ENCODE measurements at places on chromosomes 6 and 20.
A peak's percentile ranks its signal among the peaks of the same experiment; 100 is the strongest.

DNA sequence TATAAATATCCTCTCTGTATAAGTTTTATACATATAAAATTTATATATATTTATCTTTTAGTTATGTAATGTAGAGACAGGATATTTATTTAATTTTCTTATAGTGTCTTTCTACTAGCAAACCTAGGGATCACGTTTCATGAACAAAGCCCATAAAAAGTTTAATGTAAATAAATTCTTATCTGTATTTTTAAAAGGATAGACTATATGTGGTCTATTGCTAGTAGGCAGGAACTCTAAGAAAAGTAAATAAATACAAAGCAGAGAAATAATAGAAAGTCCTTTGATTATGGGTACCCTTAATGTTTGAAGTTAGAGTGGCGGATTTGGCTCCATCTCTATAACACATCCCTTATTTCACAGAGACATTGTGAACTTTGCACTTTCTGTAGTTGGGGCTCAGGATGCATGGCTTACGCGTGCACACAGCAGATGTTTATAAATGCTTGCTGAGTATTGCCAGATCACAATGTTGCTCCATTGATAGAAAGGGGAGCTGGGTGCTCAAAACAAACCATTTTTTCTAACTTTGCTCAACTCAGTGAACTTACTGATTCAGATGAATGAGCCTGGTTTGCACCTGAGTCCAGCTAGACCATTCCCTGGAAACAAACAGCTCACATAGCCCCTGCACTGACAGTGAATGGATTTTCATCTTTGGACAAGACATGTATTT is 179.1 kb downstream of the SYNE1 start:
- no peak for DNase-seq

GRCh38 chr6:34657307-34657978 is 39.1 kb downstream of the ILRUN start:
- peak; percentile 92 for DNase-seq

DNA sequence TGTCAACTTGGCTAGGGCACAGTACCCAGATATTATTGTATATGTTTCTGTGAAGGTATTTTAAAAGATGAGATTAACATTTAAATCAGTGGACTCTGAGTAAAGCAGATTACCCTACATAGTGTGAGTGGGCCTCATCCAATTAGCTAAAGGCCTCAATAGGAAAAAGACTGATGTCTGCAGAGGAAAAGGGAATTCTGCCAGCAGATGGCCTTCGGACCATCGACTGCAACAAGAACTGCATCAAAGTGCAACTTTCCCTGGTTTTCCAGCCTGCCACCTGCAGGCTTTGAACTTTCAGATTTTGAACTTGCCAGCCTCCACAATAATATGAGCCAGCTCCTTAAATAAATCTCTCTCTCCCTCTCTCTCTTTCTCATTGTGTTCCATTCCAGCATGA is 80.5 kb downstream of the IMPG1 start:
- no peak for DNase-seq

DNA sequence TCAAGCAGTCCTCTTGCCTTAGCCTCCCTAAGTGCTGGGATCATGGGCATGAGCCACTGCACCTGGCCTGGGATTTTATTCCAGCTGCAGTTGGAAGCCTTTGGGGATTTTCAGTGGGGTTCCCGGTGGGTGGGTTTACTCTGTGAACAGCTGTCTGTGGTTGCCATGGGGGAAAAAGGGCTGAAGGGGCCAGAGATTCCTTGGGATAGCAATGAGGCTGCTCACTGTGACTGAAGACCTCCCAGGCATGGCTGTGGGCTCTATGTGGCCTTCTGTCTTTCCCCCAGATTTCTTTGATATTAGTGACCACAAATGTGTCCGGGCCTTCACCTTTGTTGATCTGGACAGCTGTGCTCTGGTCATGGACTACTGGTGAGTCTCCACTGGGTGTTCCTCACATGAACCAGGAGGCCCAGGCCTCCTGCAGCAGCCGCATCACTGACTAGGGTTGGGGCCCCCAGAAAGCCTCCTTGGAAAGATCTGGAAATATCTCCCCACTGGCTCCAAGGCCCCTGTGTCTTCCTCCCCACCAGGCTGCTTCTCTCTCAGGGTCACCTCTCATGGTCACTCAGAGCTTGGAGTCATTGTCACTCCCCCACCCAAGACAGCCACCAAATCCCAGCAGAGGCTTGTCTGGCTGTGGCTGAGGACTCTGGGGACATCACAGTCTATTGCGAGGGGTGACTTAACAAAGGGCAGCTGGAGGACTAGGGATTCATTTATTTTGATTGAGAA is 33.4 kb downstream of the EFCAB8 start:
- DNase-seq: no peak

- DNase-seq: no peak
Observed at GRCh38 chr20:45163083-45163803, 11.5 kb upstream of the PI3 start.

GRCh38 chr6:63321821-63322220 is 2.0 kb upstream of the LGSN start:
- no peak for DNase-seq

GRCh38 chr6:73739096-73739495 is 43.1 kb downstream of the CD109 start:
- peak; percentile 77 for DNase-seq

- no peak for DNase-seq
Observed at GRCh38 chr6:149478631-149479314, 6.0 kb downstream of the ZC3H12D start.

- no peak for DNase-seq
Observed at GRCh38 chr20:32649697-32650400, 23.9 kb downstream of the C20orf203 start.

DNA sequence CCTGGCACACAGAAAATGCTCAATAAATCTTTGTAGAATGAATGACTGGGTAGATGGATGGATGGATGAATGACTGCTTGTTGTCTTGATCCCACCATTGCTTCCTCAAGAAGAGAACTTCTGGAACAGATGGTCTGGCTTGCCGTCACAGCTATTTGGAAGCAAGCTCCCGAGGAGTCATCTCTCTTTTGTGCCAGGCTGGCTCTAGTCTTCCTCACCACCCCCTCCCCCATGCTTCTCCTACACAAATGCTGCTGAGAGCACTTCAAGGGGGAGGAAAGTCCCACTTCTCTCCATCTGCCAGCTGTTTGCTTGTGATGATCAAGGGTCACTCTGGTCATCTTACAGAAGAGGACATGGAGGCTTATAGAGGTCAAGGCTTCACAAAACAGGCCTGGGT is 11.6 kb upstream of the KCNG1 start:
- no peak for DNase-seq

DNA sequence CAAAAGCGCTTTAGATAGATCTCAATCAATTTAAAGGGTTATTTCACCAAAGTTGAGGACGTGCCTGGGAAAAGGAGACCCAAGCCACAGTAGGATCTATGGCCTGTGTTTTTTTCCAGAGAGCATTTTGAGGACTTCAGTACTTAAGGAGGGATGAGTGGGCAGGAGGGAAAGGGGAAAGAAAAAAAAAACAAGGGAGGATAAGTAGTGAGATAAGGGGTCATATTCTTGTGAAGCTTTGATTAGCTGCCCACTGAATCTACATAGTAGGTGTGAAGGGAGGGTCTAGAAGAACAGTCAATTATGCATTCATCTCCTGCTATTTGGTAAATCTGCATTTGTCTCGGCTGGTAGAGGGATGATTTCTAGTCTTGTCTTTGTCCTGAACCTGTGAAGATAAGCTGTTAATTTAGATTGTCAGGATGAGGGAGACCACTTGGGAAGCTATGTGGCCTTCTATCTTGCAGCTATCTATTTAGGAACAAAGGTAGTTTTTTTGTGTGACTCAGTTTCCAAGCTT is 48.4 kb downstream of the CLVS2 start:
- no peak for DNase-seq

GRCh38 chr6:3230900-3231246 is 3.4 kb upstream of the TUBB2B start:
- no peak for DNase-seq

DNA sequence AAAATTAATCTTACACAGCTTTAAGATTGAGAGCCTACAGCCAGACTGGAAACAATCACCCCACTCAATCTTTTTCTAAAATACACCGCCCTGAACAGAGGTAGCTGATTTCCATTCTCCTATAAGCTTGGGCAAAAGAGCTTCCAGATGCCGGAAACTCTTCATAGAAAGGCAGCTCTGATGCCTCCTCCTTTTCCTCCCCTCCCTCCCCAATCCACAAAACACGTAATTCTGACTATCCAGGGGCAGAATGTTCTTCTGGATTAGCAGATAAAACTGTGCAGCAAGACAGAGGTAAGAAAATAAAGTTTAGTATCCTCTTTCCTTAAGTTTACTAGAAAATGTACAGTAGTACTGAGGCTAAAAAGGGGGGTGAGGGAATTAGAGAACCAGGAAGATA is 15.8 kb downstream of the ADNP start:
- no peak for DNase-seq

DNA sequence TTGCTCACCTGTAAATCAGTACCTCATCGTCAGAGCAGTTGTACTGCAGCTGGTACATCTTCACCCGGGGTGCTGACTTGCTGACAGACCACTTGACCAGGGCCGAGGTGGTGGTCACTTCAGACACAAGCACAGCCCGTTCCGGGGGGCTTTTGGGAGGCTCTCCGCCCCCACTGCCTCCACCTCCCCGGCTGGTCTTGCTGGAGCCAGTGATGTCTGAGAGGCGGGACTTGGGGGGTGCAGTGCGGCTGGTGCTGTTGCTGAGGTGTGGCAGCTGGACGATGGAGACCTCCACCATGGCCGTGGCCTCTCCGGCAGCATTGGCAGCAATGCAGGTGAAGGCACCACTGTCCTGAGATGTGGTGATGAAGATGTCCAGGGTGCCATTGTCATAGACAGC is 155.5 kb downstream of the LRFN2 start:
- DNase-seq: no peak

GRCh38 chr6:46652232-46652602 is 401 bp downstream of the CYP39A1 start:
- DNase-seq: no peak

- DNase-seq: no peak
Observed at GRCh38 chr6:54366667-54367327, 58.6 kb downstream of the TINAG start.

- no peak for DNase-seq
Observed at GRCh38 chr20:38863024-38863851, 57.7 kb downstream of the PPP1R16B start.

GRCh38 chr20:4726710-4727397 is 5.1 kb downstream of the PRND start:
- peak; percentile 62 for DNase-seq

DNA sequence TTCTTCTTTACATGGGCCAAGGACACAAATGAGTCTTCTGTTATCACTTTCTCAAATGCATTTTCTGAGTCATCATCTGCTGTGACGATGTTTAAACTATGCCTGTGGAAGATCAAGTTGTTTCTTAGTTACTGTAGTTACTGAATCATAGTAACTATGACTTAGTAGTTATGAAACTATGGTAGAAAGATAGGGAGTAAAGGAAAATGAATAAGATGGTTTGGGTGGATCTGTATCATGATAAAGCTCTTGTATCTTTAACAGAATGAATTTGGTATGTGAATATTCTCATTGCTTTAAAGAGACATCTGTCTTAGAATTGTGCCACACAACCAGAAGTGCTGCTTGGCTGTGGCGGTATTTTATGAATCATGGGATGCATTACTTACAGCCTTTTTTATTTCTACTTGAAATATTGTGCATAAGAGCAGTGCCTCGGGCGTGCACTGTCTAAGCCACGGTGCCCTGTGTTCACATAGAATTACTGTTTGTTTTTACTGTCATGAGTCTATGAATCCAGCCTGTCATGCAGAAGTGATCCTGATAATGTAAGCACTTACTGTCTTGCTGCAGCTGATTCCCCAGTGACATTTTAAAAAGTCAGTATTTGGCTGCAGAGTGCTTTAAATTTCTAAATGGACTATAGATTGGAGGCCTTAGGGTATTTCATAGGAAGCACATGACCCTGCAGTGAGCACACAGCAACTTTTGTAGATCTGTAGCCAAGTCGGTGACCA is 215.2 kb downstream of the TMEM242 start:
- peak; percentile 86 for DNase-seq

DNA sequence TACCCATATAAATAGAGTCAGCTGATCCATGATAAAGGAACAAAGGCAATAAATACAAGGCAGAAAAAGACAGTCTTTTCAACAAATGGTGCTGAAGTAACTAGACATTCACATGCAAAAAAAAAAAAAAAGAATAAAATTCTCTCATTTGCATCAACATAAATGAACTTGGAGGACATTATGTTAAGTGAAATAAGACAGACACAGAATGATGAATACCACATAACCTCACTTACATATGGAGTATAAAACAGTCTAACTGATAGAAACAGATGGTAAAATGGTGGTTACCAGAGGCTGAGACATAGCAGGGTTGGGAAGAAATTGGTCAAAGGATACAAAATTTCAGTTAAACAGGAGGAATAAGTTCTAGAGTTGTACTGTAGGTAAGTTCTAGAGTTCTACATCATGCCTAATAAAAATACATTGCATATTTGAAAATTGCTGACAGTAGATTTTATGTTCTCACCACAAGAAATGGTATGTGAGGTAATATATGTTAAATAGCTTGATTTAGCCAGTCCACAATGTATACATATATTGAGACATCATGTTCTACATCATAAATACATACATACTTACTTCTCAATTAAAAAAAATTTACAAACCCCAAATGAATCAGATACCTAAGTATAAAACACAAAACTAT is 8.3 kb downstream of the ZNF322 start:
- DNase-seq: no peak

DNA sequence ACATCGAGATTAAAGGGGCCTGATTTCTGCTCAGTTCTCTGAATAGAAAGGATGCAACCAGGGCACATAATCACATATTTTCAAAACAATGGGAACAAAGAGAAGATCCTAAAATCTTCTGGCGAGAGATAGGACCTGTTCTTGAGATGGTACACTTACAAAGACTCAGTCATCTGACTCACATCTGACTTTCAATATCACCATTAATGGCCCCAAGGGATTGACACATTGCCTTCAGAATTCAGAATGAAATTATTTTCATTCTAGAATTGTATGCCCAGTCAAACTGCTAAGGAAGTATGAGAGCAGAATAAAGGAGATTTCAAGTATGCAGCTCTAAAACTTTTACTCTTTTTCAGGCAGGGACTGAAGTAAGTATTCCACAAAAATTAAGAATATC is 240.7 kb upstream of the POU3F2 start:
- DNase-seq: no peak
